Activated CD4-positive, alpha-beta memory T cell treated with anti-CD3 and anti-CD28 coated beads for 36 hours (primary cell): ENCODE measurements at places on chromosomes 13 and 19. TPM values are rescaled to one million over a fixed set of nuclear protein-coding genes. Genes with fewer than 3 reads are reported as not detected.

The GNG7 gene
- 0.53 TPM for total RNA-seq

GRCh38 chr19:48624067-48624594 is 4.8 kb downstream of the SPHK2 start:
- peaks cover 17% of the 10 kb centered on the region for H3K36me3 ChIP-seq
- peaks cover 51% of the 10 kb centered on the region for H3K4me1 ChIP-seq
- H3K4me3 ChIP-seq: peak overlapping the region; percentile 75
- H3K27ac ChIP-seq: peak overlapping the region; percentile 89
- peak; percentile 98 for DNase-seq

- no peaks in the 10 kb centered on the region for H3K27me3 ChIP-seq
- peaks cover 63% of the 10 kb centered on the region for H3K4me1 ChIP-seq
- peak overlapping the region; percentile 96 for H3K4me3 ChIP-seq
- DNase-seq: peak; percentile 27
- H3K27ac ChIP-seq: peak overlapping the region; percentile 97
Measured at GRCh38 chr19:48619692-48620585, 633 bp downstream of the SPHK2 start.

DNA sequence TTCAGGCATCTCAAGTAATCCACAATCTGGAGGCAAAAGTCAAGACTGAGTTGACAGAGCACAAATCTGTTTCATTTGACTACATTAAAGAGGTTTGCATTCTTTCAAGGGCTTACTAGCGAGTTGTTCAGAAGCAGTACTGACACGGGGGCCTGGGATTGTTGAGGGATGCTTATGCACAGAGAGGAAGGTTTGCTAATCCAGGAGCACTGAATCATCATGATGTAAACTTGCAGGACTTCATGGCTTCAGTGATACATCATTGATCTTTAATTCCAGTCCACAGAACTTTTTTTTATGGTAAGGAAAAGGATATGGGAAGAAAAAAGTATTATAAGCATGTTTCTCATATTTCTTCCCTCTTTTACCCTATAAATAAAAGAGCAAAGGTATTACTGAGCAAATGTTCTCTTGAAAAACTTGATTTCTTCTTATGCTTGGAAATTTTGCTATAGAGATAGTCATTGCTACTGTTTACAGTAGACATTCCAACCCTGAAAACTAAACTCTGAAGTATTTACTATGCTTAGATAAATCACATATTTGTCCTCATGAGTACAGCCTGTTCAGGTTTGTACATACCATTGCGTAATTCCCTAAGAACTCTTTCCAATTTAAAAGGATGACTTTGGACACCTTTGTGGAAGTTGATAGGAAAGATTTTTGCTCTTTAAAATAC is 65.8 kb upstream of the KPNA3 start:
- no peaks in the 10 kb centered on the region for H3K36me3 ChIP-seq
- no peaks in the 10 kb centered on the region for H3K4me1 ChIP-seq
- DNase-seq: no peak
- H3K27ac ChIP-seq: no peak overlapping the region

DNA sequence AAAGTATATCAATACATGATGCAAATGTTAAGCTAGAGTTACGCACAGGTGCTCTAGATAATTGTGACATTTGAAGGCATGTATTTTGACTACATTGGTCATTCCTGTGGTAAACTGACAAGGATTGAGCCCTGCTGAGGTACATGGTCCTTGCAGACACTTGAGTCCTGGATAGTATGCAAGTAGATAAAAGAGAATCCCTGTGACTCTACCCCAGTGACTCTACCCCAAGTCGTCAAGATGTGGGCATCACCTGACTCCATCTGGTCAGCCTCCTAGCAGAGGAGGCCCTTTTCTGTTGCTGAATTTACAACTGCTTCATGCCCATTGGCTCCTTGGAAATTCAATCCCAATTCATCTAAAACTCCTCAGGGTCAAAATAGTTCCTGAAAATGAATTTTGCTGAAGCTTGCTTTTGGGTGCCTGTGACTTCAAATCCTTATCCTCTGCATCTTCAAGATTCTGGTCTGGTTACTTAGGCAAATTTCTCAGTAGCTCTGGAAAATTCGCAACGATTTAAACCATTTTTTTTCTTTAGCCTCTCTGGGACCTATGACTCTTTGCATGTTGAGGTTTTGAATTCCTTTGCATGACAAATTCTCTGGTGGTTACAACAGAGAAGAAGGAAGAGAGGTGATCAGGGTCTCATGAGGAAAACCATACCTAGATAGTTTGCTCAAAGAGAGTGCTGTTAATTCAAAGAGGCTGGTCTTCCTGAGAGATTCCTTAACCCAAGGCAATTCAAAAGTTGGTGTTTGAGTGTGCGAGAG is 422.1 kb downstream of the FGF9 start:
- no peak overlapping the region for H3K27ac ChIP-seq
- DNase-seq: no peak
- H3K4me3 ChIP-seq: no peak overlapping the region
- H3K4me1 ChIP-seq: no peaks in the 10 kb centered on the region
- peaks cover 2% of the 10 kb centered on the region for H3K36me3 ChIP-seq
